ENCODE measurements at places on chromosomes 1 and 21. TPM values are rescaled to one million over a fixed set of nuclear protein-coding genes. Genes with fewer than 3 reads are reported as not detected.

The RGS4 gene
- total RNA-seq: 14.1 TPM

The CYP4A22 gene
- not detected for total RNA-seq

The GUK1 gene
- 155 TPM for total RNA-seq

The DIO1 gene
- total RNA-seq: not detected

The LIPI gene
- total RNA-seq: not detected

The LRRN2 gene
- 3.3 TPM for total RNA-seq

The KCND3 gene
- total RNA-seq: 0.77 TPM

The ARHGEF2 gene
- 203 TPM for total RNA-seq

The ADGRL2 gene
- total RNA-seq: 64.2 TPM

The KISS1 gene
- 0.95 TPM for total RNA-seq

The ACTA1 gene
- total RNA-seq: 3.6 TPM

The VASH2 gene
- 2.8 TPM for total RNA-seq

The EPHA10 gene
- not detected for total RNA-seq

The CELA2A gene
- not detected for total RNA-seq

The LAD1 gene
- total RNA-seq: not detected

The PRAMEF6 gene
- total RNA-seq: not detected

DNA sequence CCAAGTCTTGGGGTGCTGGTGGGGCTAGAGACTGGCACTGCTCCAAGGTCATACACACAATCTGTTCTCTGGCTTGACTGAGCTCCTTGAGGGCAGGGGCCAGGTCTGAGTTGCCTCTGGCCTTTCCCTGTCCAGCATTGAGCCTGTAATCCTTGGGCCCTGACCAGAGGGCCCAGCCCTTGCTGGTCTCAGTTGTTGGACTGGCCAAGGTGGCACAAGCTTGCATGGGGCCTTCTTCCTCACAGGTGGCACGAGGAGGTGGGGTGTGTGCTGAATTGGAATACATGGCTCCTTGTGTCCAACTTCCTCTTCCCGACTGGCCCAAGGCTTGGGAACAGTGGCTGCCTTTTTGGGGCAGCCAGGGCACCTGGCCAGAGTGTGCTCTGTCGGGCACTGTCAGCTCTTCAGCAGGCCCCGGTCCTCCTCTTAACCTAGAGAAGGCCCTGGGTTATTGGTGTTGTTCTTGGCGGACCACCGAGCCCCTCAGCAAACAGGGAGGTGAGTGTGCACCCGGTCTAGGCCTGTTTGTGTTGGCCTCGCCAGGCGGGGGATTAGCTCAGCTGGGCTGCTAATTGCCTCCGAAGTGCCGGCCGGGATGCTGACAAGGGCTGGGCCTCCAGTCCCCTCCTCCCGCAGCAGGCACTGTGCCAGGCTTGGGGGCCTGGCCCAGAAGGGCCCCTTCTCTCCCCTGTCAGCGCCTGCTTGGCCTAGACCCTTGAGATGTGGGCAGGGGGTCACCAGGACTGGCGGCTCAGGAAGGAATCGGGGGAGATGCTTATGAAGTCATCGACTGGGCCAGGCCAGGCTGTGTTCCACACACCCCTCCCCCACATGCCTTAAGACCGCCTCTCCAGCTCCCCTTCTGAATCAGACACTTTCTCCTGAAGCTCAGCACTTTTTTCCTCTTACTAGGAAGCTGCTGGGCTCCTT lies 28.5 kb downstream of the WNT4 start:
- peak; percentile 86 for DNase-seq

- no peak for DNase-seq
Measured at GRCh38 chr1:173431304-173432045, 45.7 kb upstream of the PRDX6 start.

- DNase-seq: no peak
Measured at GRCh38 chr1:68198752-68199151, 33.6 kb downstream of the WLS start.

DNA sequence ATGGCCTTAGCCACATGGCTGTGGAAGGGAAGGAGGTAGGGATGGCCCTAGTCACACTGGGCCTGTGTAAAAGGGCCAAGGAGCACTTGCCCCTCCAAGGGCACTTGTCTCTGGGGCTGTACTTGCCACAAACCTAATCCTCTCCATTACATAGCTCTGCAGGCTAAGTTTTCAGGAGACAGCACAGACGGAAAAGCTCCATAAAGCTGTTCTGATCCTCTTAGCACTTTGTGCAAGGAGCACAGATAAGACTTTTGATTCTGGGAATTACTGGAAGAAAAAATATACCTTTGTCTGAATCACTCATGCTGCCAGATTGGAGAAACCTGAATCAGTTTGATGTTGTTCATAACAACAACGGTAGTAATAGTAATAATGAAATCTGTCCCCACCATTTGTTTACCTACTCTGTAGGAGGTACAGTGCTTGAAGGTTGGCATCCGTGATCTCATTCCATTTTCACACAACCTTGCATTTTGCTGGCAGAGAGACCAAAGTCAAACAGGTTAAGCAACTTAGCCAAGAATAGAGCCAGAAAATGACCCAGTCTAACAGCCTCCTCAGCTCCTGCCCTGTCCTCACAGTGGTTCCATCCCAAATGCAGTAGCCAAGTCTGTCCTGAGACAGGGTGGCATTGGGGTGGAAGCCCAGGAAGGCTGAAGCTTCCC lies 207.1 kb downstream of the ROR1 start:
- no peak for DNase-seq

DNA sequence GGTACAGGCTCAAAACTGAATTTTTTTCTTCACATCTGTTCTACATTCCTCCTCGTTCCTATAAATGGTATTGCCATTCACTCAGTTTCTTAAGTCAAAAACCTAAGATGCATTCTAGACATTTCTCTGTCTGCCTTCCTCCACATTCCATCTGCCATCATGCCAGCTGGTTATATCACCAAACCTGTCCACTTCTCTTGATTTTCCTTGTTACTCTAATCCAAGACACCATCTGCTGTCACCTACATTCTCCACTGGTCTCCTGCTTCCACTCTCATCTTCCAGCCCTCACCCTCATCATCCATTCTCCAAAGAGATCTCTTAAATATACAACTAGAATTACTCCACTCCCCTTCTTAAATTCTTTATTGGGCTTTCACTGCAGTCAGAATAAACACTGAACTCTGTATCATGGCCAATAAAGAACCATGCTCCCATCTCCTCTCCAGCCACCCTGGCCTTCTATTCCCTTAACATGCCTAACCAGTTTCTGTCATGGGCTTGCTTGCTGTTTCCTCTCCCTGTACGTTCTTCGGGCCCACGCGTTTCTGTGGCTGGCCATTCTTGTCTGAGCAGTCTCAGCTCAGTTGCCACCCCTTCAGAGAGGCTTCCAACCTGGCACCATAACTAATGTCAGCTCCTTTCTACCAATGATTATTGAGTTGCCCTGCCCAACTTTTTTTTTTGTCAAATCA lies 278.3 kb downstream of the ST6GALNAC3 start:
- DNase-seq: no peak

- DNase-seq: no peak
Measured at GRCh38 chr1:151867765-151868411, 14.4 kb upstream of the THEM5 start.

DNA sequence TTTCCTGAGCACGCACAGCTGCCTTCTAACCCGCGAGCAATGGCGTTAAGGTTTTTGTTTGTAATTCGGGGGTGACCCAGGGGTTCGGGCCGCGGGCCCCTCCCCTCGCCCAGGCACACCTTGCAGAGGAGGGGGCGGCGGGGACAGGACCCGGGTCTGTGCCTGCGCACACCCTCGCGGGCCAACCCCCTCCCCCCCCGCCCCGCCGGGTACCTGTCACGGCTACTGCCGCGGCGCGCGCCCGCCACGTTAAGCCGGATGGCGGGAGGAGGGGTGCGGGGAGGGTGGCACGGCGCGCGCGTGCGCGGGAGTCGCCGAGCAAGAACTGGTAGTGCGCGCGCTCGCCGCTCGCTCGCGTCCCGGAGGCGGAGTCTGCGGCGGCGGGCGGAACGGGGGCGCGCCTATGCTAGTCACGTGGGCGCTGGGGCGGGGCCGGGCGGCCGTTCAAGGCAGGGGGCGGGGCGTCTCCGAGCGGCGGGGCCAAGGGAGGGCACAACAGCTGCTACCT lies at the start of gene TPTE:
Gene TPTE, plus strand, starts transcription at position 493 of the 508 bp plus-strand sequence. CDS start 17,141 bp downstream, outside the sequence.
- no peak for DNase-seq

GRCh38 chr1:103197216-103197615 lies 88.9 kb upstream of the COL11A1 start:
- no peak for DNase-seq

DNA sequence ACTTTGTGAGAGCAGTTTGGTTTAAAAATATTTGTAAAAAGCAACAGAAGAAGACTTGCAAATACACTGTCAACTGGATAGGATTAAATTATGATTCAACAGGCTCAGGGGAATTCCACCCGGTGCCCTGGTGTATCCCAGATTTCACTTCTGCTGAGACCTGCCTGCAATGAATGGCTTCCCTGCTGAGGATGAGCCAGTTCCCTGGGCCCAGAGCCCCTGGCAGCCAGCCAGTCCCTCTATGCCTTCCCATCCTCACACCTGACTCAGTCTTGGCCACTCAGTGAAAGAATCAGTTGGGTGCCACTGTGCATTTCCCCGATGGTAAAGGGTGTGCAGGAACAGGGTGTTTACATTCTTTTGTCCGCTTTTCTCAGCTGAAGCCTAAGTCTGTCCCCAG lies 64.4 kb downstream of the KCTD3 start:
- DNase-seq: no peak

DNA sequence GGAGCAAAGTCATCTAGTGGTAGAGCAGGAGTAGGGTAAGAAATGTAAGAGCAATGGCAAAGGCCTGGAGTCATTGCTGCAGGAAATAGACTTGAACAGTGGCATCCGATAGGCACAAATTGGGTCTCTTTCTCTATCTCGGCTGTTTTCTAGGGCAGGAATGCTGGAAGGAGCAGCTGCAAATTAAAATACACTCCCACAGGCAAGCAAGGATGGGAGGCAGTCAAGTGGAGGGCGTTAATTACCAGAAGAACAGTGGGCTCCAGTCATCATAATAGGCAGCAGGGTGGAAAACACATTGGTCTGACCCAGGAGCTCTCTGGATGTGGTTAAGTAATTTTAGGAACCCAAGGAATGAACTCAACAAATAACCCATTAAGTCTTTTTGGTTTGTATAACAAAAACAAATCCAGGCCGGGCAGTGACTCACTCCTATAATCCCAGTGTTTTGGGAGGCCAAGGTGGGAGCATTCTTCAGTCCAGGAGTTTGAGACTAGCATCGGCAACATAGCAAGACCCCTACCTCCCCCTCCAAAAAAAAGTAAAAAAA lies 7.8 kb upstream of the TDRD5 start:
- no peak for DNase-seq

GRCh38 chr1:227869851-227870305 lies 54.4 kb downstream of the PRSS38 start:
- DNase-seq: no peak

- DNase-seq: no peak
Measured at GRCh38 chr1:175554586-175554985, 188.8 kb downstream of the TNR start.

- no peak for DNase-seq
Measured at GRCh38 chr1:168373869-168374268, 93.2 kb downstream of the TBX19 start.

DNA sequence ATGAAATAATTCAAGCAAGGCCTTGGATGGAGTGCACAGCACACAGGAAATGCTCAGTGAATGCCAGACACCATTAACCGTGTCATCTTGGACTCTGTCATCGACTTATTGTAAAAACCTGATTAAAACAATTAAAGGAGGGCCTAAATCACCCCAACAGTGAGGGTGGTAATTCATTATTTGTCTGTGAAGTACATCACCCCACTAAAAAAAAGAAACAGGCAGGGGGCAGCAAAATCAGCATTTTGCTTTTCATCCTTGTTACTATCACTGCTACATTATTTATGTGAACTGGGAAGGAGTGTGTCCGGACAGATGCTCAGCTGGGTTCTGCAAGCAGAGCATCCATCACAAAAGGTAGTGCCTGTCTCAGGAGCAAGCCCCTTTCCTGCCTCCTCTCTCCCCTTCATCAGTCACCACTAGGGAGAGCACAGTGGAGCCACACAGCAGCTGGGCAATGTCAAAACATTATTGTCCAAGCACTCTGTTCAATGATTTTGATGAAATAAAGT lies 98.5 kb downstream of the RERE start:
- no peak for DNase-seq

GRCh38 chr1:66315671-66316070 lies 218.3 kb upstream of the SGIP1 start:
- DNase-seq: no peak

GRCh38 chr1:38004284-38005108 lies 818 bp downstream of the FHL3 start:
- peak; percentile 67 for DNase-seq

- no peak for DNase-seq
Measured at GRCh38 chr1:110412576-110412975, 5.1 kb upstream of the LAMTOR5 start.

DNA sequence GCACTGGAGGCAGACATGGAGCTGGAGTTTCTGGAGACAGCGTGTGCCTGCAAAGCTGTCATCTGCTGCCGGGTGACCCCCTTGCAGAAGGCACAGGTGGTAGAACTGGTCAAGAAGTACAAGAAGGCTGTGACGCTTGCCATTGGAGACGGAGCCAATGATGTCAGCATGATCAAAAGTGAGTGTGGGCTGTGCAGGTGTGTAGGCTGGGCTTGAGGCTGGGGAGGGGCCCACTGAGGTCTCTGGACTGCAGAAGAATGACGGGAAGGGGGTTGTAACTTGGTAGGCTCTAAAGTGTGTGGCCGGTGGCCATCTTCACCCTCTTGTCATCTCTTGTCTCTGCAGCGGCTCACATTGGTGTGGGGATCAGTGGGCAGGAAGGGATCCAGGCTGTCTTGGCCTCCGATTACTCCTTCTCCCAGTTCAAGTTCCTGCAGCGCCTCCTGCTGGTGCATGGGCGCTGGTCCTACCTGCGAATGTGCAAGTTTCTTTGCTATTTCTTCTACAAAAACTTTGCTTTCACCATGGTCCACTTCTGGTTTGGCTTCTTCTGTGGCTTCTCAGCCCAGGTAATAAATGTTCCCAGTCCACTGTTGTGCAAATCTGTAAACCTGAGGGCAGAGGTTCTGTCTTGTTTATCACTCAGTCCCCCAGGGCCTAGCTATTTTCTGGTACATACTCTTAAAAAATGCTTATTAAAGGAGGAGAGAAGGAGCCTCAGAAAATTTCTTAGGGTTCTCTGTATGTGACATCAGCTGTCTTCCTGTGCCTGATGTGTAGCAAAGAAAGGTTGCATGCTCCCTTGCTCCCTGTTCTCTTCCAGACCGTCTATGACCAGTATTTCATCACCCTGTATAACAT lies 19.9 kb downstream of the ATP8B2 start:
- no peak for DNase-seq

GRCh38 chr1:4761324-4761723 lies 106.9 kb downstream of the AJAP1 start:
- DNase-seq: no peak

DNA sequence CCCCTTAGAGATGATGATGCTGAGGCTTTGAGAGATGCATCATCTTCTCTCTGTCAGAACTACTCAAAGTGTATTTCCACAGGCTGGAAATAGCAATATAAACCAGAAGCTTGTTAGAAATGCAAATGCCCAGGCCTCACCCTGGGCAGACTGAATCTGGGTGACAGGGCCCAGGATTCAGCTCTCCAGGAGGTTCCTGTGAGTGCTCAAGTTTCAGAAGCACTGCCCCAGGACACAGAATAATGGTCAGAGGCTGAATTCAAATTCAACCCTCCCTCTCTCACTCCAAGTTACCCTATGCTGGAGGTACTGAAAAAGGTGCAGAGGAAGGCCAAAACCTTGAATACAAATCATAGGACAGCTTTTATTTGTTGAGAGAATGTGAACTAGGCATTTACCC lies 98.5 kb upstream of the NGF start:
- no peak for DNase-seq

GRCh38 chr1:89843273-89844130 lies 22.7 kb downstream of the LRRC8D start:
- DNase-seq: peak; percentile 93
